ENCODE measurements at places on chromosomes 7 and 10.
A peak's percentile ranks its signal among the peaks of the same experiment; 100 is the strongest.

- peak; percentile 53 for DNase-seq
Measured at GRCh38 chr7:28179120-28180030, 1.2 kb downstream of the JAZF1 start.

- no peak for DNase-seq
Measured at GRCh38 chr7:2269991-2270460, 28.0 kb downstream of the NUDT1 start.

DNA sequence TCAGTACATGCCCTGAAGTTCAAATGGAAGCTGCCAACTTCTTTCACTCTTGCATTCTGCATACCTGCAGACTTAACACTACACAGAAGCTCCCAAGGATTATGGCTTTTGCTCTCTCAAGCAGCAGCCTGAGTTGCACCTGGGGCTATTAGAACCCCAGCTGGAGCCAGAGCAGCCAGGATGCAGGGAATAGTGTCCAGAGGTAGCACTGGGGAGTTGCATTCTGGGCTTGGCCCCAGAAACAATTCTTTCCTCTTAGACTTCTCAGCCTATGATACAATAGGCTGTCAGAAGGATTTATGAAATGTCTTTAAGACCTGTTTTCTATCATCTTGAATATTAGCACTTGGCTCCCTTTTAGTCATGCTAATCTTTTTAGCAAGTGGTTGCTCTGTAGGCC is 886.7 kb upstream of the GHITM start:
- DNase-seq, result no peak

- DNase-seq, result no peak
Measured at GRCh38 chr10:60031664-60032063, 125.3 kb upstream of the CCDC6 start.

- DNase-seq, result peak; percentile 8
Measured at GRCh38 chr10:26855186-26855585, 5.6 kb downstream of the ABI1 start.

- no peak for DNase-seq
Measured at GRCh38 chr10:129513312-129513711, 46.3 kb downstream of the MGMT start.

- no peak for DNase-seq
Measured at GRCh38 chr7:122790132-122790531, 87.4 kb upstream of the RNF148 start.

All from fibroblast of upper back skin (primary cell).